CD8-positive, alpha-beta memory T cell (primary cell): ENCODE measurements at places on chromosomes 1 and 21.

- DNase-seq, result no peak
These were observed 1.6 kb downstream of the PHC2 start for GRCh38 chr1:33429332-33429731.

- DNase-seq, result no peak
These were observed 11.2 kb upstream of the RAP1GAP start for GRCh38 chr1:21680381-21680780.

GRCh38 chr1:53341521-53341895 is 13.6 kb upstream of the LRP8 start:
- DNase-seq, result no peak

GRCh38 chr21:31537872-31538576 is 121.5 kb upstream of the SOD1 start:
- no peak for DNase-seq

- peak; percentile 66 for DNase-seq
These were observed 25.7 kb upstream of the ABCG1 start for GRCh38 chr21:42193131-42193671.

GRCh38 chr1:184423649-184424048 is 36.8 kb downstream of the C1orf21 start:
- DNase-seq, result no peak

- no peak for DNase-seq
These were observed 127.0 kb downstream of the AKT3 start for GRCh38 chr1:243723050-243723449.
